Nasal cavity respiratory epithelium epithelial cell of viscerocranial mucosa (primary cell): ENCODE measurements at places on chromosomes 7 and 10. TPM values are rescaled to one million over a fixed set of nuclear protein-coding genes. Genes with fewer than 3 reads are reported as not detected.

PNLIPRP2 gene
- not detected in 2 replicates for total RNA-seq

ADCYAP1R1 gene
- total RNA-seq, result not detected in 2 replicates

PLXDC2 gene
- total RNA-seq, result 5.5 and 32.0 TPM in 2 replicates

ASZ1 gene
- total RNA-seq, result not detected in 2 replicates

LRRD1 gene
- under 0.01 and 0.14 TPM in 2 replicates for total RNA-seq

SAMD9L gene
- 0.34 and 5.3 TPM in 2 replicates for total RNA-seq

IFIT3 gene
- total RNA-seq, result 3.1 and 6.4 TPM in 2 replicates
